ENCODE measurements at places on chromosomes 16 and 17. TPM values are rescaled to one million over a fixed set of nuclear protein-coding genes. Genes with fewer than 3 reads are reported as not detected.

SP6 gene
- polyA plus RNA-seq, result 0.32 TPM

LGALS9 gene
- polyA plus RNA-seq, result 3.7 TPM

TSPOAP1 gene
- polyA plus RNA-seq, result 1.2 TPM

GPR179 gene
- not detected for polyA plus RNA-seq

GH1 gene
- polyA plus RNA-seq, result not detected

KREMEN2 gene
- polyA plus RNA-seq, result 0.11 TPM

AOC2 gene
- 0.34 TPM for polyA plus RNA-seq

ADAM11 gene
- polyA plus RNA-seq, result 0.46 TPM

AFMID gene
- 41.0 TPM for polyA plus RNA-seq

TERB1 gene
- polyA plus RNA-seq, result not detected

KRTAP2-3 gene
- polyA plus RNA-seq, result 35.2 TPM

HCFC1R1 gene
- 57.9 TPM for polyA plus RNA-seq

HOXB5 gene
- polyA plus RNA-seq, result 18.0 TPM

KCNJ2 gene
- polyA plus RNA-seq, result 0.33 TPM

SHCBP1 gene
- 15.6 TPM for polyA plus RNA-seq

PRPSAP1 gene
- 48.6 TPM for polyA plus RNA-seq

SDK2 gene
- polyA plus RNA-seq, result 0.03 TPM

HYDIN gene
- 0.07 TPM for polyA plus RNA-seq

CALB2 gene
- 0.24 TPM for polyA plus RNA-seq

CA4 gene
- polyA plus RNA-seq, result not detected

HSPB9 gene
- polyA plus RNA-seq, result not detected

STX1B gene
- 11.4 TPM for polyA plus RNA-seq

TMC8 gene
- not detected for polyA plus RNA-seq

WFIKKN1 gene
- 0.10 TPM for polyA plus RNA-seq

CHST4 gene
- polyA plus RNA-seq, result 0.04 TPM

TEX14 gene
- not detected for polyA plus RNA-seq

TEFM gene
- polyA plus RNA-seq, result 7.9 TPM

MT1M gene
- not detected for polyA plus RNA-seq
